ENCODE measurements at places on chromosomes 12 and 14.
A peak's percentile ranks its signal among the peaks of the same experiment; 100 is the strongest.

- no peak for DNase-seq
These were observed 6.7 kb downstream of the FAM222A start for GRCh38 chr12:109720152-109720856.

DNA sequence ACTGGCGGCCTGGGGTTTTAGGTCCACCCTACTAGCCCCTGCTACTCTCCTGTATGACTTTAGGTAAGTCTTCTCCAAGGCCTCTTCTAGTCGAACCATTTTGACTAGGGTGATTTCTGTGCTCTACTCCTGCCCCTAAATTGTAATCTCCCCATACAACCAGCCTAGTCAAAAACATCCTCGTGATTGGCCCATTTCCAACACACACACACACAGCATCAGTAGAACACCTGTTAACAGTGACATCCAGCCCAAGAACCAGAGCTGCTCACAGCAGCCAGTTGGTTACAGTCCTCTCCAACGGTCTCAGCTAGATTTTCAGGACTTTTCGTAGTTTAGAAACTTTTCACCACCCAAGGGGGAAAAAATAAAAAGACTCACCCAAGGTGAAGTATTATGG, 30.9 kb downstream of the NT5DC3 start:
- DNase-seq, result no peak

- no peak for DNase-seq
These were observed 162.3 kb downstream of the PTCSC3 start for GRCh38 chr14:36014236-36014635.

DNA sequence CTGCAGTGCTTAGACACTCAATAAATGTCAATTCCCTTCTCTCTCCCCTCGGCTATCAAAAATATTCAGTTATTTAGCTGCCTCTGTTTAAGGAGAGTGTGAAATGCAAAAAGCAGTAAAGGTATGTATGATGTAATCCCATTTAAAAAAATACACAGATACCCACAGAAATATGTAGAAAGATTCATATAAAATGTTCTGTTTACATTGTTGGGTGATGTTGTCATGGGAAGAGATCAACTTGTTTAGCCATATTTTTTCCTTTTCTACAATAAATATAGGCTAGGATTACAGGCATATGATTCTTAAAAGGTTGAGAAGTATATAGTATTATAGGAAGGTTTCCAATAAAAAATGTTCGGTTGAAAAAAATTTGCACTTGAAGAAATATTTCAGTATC, 7.8 kb downstream of the PPP2R3C start:
- DNase-seq, result no peak

- peak; percentile 40 for DNase-seq
These were observed at the start of gene RNF212B for GRCh38 chr14:23237772-23238594. Gene RNF212B, plus strand, starts transcription at chr14:23237936. Its CDS starts 2,410 bp downstream, at chr14:23240346.

DNA sequence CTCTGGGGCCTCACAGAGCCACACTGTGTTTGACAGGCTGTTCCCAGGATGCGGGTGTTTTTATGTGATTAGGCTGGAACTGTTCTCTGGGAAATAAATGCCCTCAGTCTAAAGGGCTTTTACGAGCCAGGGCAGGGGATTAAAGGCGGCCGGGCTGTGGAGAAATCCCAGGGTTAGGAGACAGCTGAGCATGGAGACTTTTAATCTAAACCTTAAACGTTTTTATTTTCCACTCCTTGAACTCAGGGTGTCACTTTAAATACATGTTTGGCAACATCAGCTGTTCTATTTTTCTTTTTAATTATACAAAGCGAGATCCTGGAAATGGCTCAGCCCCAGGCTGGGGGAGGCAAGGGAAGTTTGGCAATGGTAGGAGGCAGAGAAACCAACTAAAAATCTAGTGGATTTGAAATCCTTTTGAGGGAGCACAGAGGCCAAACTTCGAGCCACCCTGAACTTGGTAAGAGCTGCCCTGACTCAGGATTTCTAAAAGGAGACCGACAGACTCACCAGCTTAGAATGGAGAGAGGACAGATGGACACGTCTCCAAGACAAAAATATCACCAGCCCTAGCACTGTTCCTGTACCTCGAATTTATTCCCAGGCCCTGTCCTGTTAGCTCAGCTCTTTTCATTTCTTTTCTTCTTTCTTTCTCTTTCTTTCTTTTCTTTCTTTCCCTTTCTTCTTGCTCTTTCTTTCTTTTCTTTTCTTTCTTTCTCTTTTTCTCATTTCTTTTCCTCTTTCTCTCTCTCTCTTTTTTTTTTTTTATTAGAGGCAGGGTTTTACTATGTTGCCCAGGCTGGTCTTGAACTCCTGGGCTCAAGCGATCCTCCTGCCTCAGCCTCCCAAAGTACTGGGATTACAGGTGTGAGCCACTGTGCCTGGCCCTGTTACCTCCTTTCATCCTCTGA, 15.8 kb upstream of the ORAI1 start:
- DNase-seq, result no peak

DNA sequence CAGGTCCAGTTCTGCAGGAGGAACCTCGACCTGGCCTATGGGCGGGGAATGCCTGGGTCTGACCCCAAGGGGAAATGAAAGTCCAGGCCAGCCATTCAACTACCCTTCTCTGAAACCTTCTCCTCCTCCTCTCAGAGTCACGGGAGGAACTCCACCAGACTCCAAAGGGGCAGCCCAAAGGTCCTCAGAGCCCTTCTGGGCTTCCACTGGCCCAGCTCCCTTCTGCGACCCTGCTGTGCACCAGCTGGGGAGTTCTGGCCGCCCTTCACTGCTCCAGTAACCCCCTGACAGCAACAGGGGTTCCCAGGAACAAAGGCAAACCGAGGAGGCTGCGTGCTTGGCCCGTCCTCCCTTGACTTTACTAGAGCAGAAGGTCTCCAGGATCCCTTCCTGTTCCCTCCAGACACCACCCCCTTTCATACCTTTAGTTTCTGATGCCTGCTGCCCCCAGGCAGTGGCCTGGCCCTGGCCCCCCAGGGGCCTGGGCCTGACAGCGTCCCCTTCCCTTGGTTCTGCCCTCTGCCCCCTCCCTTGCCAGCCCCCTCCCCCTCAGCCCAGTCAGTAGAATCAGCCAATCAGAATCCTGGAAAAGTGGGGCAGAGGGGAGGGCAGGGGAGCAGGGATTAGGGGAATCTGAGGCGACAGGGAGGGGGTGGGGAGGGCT, 850 bp upstream of the ZNF385A start:
- DNase-seq, result no peak

- DNase-seq, result no peak
These were observed 75.5 kb downstream of the FBXL14 start for GRCh38 chr12:1518591-1519516.

DNA sequence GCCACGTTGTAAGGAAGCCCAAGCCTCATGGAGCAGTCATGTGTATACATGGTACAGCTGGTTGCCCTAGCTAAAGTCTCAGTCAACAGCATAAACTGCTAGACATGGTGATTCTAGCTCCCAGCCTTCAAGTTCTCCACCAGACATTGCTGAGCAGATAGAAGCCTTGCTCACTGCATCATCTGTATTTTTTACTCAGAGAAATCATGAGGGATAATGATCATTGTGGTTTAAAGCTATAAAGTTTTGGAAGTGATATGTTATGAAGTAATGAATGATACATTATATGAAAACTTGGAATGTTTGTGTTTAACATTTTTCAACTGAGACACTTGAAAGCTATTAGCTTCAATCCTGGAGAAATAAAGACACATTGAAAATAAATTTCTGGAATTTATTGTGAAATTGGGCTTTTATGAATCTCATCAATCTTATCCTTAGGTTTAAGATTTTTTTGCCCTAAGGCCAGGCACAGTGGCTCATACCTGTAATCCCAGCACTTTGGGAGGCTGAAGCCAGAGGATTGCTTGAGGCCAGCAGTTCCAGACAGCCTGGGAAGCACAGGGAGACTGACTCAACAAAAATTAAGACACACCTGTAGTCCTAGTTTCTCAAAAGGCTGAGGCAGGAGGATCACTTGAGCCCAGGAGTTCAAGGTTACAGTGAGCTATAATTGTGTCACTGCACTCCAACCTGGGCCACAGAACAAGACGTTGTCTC, 5.6 kb upstream of the NFATC4 start:
- DNase-seq, result no peak

GRCh38 chr12:106892075-106892474, 63.6 kb upstream of the TMEM263 start:
- no peak for DNase-seq

GRCh38 chr12:5441497-5442236, 9.8 kb downstream of the NTF3 start:
- no peak for DNase-seq

Data from effector CD4-positive, alpha-beta T cell (primary cell).